ENCODE measurements at places on chromosomes 7 and 10. TPM values are rescaled to one million over a fixed set of nuclear protein-coding genes. Genes with fewer than 3 reads are reported as not detected.

PAPOLB gene
- not detected for total RNA-seq

DNA sequence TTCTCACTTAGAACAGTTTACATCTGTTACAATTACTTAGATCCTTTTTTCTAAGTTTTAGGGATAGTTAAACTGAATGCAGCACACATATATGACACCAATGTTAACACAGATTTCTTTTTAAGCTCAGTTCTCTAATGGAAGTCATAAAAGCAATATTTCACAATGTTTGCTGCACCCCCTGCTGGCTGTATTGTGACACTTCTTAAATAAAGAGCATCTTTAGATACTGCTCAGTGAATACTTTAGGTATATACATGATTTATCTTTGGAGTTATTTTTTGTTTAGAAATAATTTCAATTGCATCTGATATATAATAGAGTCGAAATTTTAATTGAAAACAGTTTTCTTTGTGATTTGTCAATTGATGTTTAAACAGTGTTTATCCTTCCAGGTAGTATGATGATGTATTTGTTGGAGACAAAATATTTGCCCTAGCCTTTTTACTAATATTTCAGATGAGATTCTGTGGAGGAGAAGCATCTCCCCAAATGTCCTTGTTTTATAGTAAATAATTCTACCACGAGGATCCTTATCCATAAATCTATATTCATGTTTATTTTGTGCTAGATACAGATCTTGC, 174.4 kb downstream of the ST7 start:
- DNase-seq: no peak

- no peak for DNase-seq
Measured at GRCh38 chr7:78130446-78131215, 332.1 kb downstream of the PHTF2 start.

DNA sequence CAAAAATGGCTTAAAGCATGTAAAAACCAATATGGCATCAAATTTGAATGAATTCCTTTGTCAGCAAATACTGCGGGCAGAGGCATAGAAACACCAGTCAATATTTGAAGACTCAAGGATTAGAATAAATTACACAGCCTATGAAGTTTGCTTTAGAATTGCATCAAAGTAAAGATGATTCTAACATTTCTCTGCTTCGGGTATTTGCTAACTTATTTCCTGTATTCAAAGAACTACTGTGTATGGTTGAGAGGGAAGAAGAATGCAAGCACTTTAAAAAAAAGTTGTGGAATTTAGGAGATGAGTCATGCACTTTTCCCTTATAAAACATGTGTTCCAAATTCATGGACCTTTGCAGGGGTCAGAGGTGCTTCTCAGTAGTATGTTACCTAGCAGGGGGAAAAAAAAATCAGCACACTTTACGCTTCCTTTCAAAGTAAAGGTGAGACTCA, 90.1 kb downstream of the PIP4K2A start:
- no peak for DNase-seq

DNA sequence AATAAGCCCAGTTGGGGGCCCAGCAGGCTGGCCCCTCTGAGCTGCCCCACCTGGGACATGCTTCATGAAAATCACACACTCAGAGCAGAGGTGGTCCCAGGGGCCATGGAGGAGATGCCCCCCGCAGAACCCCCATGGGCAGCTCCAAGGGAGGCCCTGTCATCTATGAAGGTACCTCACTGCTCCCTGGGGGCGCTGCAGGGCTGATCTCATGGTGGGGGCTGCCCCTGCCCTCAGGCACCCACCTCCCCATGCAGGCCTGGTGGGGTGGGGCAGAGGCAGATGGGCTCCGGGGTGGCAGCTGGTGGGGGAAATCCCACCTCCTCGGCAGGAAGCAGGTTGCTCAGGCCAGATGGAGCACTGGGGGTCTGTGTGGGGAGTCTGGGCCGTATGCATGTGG, 60.5 kb downstream of the YKT6 start:
- no peak for DNase-seq

DNA sequence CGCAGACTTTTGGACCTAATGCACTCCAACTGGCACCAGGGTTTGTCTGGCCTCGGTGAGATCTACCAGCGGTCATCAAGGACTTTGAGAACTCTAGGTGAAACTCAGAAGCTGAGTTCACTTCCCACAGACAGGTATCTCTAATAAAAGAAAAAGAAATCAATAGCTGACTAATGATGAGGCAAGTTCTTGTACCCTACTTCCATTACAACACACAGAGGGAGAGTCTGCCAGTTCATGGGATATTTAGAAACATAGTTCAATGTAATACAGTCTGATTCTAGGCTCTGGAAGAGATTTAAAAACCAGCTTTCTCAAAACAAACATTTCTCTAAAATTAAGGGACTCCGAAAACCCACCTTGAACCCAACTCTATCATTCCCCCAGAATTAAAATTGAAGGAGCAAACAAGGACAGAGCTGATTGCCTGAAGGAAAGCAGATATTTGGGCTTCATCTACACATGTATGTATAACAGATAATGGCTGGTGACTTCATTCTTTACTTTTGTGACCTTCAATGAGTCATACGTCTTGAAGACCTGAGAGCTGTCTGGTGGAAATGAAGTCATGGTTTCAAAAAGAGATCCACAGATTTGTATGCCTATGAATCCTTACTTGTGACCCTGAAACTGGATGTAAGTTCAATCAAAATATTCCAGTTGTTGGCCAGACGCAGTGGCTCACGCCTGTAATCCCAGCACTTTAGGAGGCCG, 2.7 kb upstream of the PNLIPRP1 start:
- DNase-seq: no peak

DNA sequence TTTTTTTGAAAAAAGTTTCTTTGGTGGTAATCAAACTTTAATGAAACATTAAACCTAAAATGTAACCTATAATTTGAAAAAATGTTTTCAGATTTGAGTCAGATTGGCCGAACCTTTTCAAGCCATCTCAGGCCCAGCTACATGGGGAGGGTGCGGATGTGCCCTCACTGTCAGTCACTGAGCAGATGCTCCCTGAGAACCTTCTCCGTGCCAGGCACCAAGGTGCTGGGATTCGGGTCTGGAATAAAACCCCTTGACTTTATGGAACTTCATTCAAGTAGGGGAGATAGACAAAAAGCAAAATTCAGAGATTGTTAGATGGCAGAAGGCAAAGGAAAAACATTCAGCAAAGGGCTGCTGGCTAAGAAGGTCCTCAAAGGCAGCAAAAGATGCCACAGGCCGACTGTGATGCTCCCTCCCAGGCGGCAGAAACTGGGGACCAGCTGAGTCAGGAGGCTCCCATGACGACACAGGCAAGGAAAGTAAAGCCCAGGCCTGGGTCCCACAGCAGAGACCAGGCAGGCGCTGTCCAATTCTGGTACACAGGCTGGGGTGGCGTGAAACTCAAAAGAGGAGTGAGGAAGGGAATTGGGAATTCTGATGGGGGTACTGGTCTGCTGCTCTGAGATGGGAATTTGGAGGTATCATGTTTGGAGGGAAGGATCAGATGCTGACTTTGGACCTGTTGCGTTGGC, 82.2 kb upstream of the DDC start:
- DNase-seq: no peak

All from glomerular endothelial cell (primary cell).